ENCODE measurements at places on chromosomes 4 and X.

GRCh38 chr4:140344621-140345020 lies 28.8 kb upstream of the SCOC start:
- no peak for DNase-seq
- H3K27ac ChIP-seq, result no peak overlapping the region
- no peak overlapping the region for H3K4me3 ChIP-seq
- H3K36me3 ChIP-seq, result no peaks in the 10 kb centered on the region
- peaks cover 5% of the 10 kb centered on the region for H3K4me1 ChIP-seq
- peaks cover 17% of the 10 kb centered on the region for H3K27me3 ChIP-seq

- DNase-seq, result no peak
- no peak overlapping the region for H3K4me3 ChIP-seq
- H3K27ac ChIP-seq, result no peak overlapping the region
- H3K36me3 ChIP-seq, result no peaks in the 10 kb centered on the region
- H3K4me1 ChIP-seq, result peaks cover 8% of the 10 kb centered on the region
- peaks cover 36% of the 10 kb centered on the region for H3K27me3 ChIP-seq
These were observed 3.5 kb upstream of the SLIT2 start for GRCh38 chr4:20248155-20248558.

- no peaks in the 10 kb centered on the region for H3K36me3 ChIP-seq
- no peaks in the 10 kb centered on the region for H3K27me3 ChIP-seq
- DNase-seq, result no peak
- no peak overlapping the region for H3K27ac ChIP-seq
- H3K4me3 ChIP-seq, result no peak overlapping the region
These were observed 191.8 kb downstream of the PDGFC start for GRCh38 chr4:156779774-156780173.

GRCh38 chrX:101195442-101196173 lies 24.0 kb upstream of the DRP2 start:
- H3K27me3 ChIP-seq, result peaks cover 7% of the 10 kb centered on the region
- no peak for DNase-seq
- no peak overlapping the region for H3K4me3 ChIP-seq
- H3K36me3 ChIP-seq, result no peaks in the 10 kb centered on the region
- H3K4me1 ChIP-seq, result no peaks in the 10 kb centered on the region

DNA sequence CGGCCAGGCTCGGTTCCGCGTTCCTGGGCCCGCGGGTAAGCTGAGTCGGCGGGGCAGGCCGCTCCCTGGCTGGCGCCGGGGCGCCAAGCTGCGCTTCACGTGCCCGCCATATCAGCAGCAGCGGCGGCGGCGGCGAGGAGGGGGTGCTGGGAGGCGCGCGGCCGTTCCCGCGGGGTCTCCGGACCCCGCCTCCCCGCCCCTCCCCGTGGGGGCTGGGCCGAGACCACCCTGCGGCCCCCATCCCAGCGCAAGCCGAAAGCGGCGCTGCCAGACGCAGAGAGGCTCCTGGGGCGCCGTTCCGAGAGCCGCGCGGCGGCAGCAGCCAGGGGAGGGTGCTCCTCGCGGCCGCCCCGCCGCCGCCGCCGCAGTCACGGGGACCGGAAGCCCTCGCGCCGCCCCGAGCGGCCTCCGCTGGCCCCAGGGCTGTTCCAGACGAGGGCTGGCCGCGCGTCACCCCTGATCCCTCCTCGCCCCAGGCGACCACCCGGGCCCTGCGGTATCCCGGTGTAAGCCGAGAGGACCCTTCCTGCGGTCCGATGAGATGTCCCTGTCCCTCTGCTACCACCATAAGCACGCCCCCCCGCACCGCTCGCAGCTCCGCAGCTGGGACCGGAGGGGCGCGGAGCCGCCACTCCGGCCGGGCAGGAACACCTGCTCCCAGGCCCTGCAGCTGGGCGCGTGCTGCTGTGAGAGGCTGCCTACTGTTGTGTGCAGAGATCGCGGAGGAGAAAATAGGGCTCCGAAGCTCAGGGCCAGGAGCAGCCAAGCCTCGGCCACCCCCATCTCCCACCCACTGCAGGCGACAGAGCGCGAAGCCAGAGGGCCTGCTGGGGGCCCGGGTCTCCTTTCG lies 7.5 kb upstream of the BCOR start:
- H3K27ac ChIP-seq, result peak overlapping the region; percentile 92
- H3K27me3 ChIP-seq, result no peaks in the 10 kb centered on the region

DNA sequence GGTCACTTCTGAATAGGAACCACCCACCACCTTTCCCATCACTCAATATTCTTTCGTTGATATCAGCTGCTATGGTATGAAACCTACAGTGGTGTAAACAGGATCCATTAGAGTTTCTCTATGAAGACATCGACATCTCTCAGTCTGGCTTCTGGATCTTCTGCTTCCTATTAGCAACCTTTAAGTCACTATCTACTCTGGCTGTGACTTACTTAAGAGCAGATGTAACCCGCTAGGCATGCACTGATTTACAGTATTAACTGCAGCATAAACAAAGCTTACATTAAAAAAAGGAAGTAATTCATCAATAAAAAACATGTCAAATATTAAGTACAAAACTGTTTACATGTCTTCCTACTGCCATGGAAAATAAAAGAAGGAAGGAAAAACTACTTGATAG lies 96.4 kb downstream of the ANAPC10 start:
- H3K4me3 ChIP-seq, result no peak overlapping the region
- no peaks in the 10 kb centered on the region for H3K27me3 ChIP-seq
- peaks cover 14% of the 10 kb centered on the region for H3K4me1 ChIP-seq
- no peak for DNase-seq
- H3K36me3 ChIP-seq, result peaks cover 45% of the 10 kb centered on the region

- no peak for DNase-seq
- H3K4me1 ChIP-seq, result no peaks in the 10 kb centered on the region
- H3K27me3 ChIP-seq, result no peaks in the 10 kb centered on the region
- H3K36me3 ChIP-seq, result no peaks in the 10 kb centered on the region
- H3K4me3 ChIP-seq, result no peak overlapping the region
- no peak overlapping the region for H3K27ac ChIP-seq
These were observed 626.8 kb downstream of the TLL1 start for GRCh38 chr4:166499820-166500219.

GRCh38 chr4:169341490-169341889 lies 70.7 kb upstream of the SH3RF1 start:
- H3K27ac ChIP-seq, result no peak overlapping the region
- H3K27me3 ChIP-seq, result no peaks in the 10 kb centered on the region
- DNase-seq, result no peak
- no peaks in the 10 kb centered on the region for H3K36me3 ChIP-seq
- no peak overlapping the region for H3K4me3 ChIP-seq
- H3K4me1 ChIP-seq, result no peaks in the 10 kb centered on the region

- peaks cover 6% of the 10 kb centered on the region for H3K4me1 ChIP-seq
- peak overlapping the region; percentile 25 for H3K27ac ChIP-seq
- H3K4me3 ChIP-seq, result no peak overlapping the region
- H3K36me3 ChIP-seq, result peaks cover 2% of the 10 kb centered on the region
These were observed 4.2 kb downstream of the NKX1-1 start for GRCh38 chr4:1402021-1402515.

DNA sequence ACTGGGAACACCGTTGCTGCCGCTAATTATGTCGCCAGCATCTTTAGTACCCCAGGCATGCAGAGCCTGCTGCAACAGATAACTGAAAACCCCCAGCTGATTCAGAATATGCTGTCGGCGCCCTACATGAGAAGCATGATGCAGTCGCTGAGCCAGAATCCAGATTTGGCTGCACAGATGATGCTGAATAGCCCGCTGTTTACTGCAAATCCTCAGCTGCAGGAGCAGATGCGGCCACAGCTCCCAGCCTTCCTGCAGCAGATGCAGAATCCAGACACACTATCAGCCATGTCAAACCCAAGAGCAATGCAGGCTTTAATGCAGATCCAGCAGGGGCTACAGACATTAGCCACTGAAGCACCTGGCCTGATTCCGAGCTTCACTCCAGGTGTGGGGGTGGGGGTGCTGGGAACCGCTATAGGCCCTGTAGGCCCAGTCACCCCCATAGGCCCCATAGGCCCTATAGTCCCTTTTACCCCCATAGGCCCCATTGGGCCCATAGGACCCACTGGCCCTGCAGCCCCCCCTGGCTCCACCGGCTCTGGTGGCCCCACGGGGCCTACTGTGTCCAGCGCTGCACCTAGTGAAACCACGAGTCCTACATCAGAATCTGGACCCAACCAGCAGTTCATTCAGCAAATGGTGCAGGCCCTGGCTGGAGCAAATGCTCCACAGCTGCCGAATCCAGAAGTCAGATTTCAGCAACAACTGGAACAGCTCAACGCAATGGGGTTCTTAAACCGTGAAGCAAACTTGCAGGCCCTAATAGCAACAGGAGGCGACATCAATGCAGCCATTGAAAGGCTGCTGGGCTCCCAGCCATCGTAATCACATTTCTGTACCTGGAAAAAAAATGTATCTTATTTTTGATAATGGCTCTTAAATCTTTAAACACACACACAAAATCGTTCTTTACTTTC lies 1.8 kb downstream of the UBQLN2 start:
- no peaks in the 10 kb centered on the region for H3K27me3 ChIP-seq
- H3K4me3 ChIP-seq, result peak overlapping the region; percentile 85
- no peak for DNase-seq
- H3K4me1 ChIP-seq, result peaks cover 24% of the 10 kb centered on the region

DNA sequence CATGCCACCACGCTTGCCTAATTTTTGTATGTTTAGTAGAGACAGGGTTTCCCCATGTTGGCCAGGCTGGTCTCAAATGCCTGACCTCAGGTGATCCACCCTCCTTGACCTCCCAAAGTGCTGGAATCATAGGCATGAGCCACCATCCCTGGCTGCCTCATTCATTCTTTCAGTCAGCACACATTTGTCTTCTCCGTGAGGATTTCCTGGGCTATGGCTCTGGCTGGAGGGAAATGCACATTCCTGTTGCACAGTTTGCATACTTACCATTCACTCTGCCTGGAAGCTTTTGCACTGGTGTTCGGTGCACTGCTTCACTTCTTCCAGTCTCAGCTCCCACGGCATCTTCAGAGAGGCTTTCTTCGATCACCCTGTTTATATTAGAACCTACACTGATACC lies 267.8 kb downstream of the STIM2 start:
- no peak overlapping the region for H3K27ac ChIP-seq
- H3K27me3 ChIP-seq, result no peaks in the 10 kb centered on the region
- no peaks in the 10 kb centered on the region for H3K4me1 ChIP-seq
- H3K4me3 ChIP-seq, result no peak overlapping the region
- H3K36me3 ChIP-seq, result no peaks in the 10 kb centered on the region

DNA sequence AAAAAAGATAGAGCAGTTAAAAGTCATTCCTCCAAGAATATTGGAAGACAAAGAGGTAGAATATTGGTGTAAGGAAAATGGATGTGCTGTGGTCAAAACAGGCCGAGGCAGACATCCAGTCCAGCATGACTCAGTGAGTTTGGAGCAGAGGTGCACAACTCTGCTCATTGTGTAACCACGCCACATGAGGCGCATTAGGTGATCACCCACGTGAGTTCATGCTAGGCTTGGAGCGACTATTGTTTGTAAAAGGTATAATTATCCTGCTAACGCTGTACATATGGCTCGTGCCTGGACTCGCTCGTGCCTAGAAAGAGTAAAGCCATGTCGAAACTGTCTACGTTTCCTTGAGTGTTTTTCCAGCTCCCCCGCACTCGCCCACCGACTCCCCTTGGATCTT lies 23.9 kb downstream of the C4orf54 start:
- H3K27me3 ChIP-seq, result no peaks in the 10 kb centered on the region
- H3K36me3 ChIP-seq, result no peaks in the 10 kb centered on the region
- no peaks in the 10 kb centered on the region for H3K4me1 ChIP-seq
- no peak for DNase-seq

DNA sequence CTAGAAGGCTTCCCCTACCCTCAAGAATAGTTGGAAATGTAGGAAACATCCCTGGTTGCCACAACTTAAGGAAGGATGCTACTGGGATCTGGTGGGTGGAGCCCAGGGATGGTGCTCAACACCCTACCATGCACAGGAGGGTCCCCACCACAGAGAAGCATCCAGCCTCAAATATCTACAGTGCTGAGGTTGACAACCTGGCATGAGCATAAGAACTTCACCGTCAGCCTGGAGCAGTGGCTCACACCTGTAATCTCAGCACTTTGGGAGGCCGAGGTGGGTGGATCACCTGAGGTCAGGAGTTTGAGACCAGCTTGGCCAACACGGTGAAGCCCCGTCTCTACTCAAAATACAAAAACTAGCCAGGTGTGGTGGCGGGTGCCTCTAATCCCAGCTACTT lies 24.0 kb upstream of the ASMTL start:
- no peak overlapping the region for H3K27ac ChIP-seq
- peaks cover 81% of the 10 kb centered on the region for H3K36me3 ChIP-seq
- no peak for DNase-seq
- no peaks in the 10 kb centered on the region for H3K27me3 ChIP-seq
- no peak overlapping the region for H3K4me3 ChIP-seq

GRCh38 chr4:124202099-124202498 lies 510.4 kb downstream of the ANKRD50 start:
- H3K27ac ChIP-seq, result no peak overlapping the region
- H3K36me3 ChIP-seq, result no peaks in the 10 kb centered on the region
- H3K4me3 ChIP-seq, result no peak overlapping the region
- no peaks in the 10 kb centered on the region for H3K4me1 ChIP-seq
- no peak for DNase-seq

GRCh38 chrX:18278449-18278848 lies 57.8 kb upstream of the BEND2 start:
- peaks cover 12% of the 10 kb centered on the region for H3K36me3 ChIP-seq
- no peak overlapping the region for H3K4me3 ChIP-seq
- no peaks in the 10 kb centered on the region for H3K4me1 ChIP-seq
- no peak overlapping the region for H3K27ac ChIP-seq
- no peak for DNase-seq

- DNase-seq, result no peak
- no peaks in the 10 kb centered on the region for H3K4me1 ChIP-seq
- no peak overlapping the region for H3K4me3 ChIP-seq
- H3K36me3 ChIP-seq, result no peaks in the 10 kb centered on the region
These were observed 6.8 kb upstream of the DCAF8L1 start for GRCh38 chrX:27987862-27988646.

DNA sequence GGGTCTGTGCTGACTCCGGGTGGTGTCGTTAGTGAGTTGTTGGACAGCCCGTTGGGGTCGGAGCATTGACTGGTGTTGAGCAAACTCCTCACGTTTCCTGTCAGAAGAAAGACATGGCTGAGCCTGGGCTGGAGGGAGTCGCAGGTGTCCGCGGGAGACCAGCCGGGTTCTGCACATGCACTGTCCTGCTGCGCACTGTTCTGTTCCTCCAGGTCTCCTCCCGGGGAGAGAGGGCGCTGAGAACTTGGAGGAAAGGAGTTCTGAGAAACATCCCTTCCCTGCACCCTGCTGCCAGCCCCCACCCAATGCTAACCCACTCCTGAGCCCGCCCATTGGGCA lies 1.1 kb downstream of the ZNF141 start:
- DNase-seq, result no peak
- H3K4me1 ChIP-seq, result peaks cover 34% of the 10 kb centered on the region

- no peaks in the 10 kb centered on the region for H3K27me3 ChIP-seq
- no peak for DNase-seq
- H3K36me3 ChIP-seq, result peaks cover 11% of the 10 kb centered on the region
- peak within 1 kb of the TSS; percentile 92 for H3K27ac ChIP-seq
These were observed at the start of gene ELF4 for GRCh38 chrX:130110379-130111219. Gene ELF4, minus strand, starts transcription at chrX:130110497. Its CDS starts 29,167 bp downstream, at chrX:130081330.

DNA sequence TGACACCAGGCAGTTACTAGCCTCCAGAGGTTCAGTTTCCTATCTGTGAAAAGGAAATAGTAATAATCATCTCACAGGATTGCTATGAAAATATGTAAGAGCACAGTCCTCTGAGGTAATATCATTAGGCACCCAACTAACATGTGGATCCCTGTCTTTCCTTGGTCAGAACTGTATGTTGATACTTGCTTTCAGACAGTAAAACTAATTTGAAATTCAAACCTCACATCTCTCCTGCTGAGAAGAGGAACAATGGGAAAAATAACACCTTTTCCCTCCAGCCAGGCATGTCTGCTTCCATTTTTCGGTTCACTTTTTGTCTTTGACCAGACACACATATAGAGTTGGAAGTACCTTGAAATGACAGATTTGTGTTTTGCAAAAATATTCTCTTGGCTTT lies 262.7 kb downstream of the IL15 start:
- H3K27ac ChIP-seq, result no peak overlapping the region
- no peak for DNase-seq
- no peaks in the 10 kb centered on the region for H3K4me1 ChIP-seq
- no peaks in the 10 kb centered on the region for H3K36me3 ChIP-seq
- H3K4me3 ChIP-seq, result no peak overlapping the region
- H3K27me3 ChIP-seq, result no peaks in the 10 kb centered on the region

All from stimulated activated naive B cell treated with anti-CD40 and anti-IgM and Interleukin-4, amounts not matched to agents 10 μg/mL and 1 μg/mL and 100 μg/mL, for 72 hours (primary cell).